AG20443 (cell line): ENCODE measurements at places on chromosomes 5 and 9.

DNA sequence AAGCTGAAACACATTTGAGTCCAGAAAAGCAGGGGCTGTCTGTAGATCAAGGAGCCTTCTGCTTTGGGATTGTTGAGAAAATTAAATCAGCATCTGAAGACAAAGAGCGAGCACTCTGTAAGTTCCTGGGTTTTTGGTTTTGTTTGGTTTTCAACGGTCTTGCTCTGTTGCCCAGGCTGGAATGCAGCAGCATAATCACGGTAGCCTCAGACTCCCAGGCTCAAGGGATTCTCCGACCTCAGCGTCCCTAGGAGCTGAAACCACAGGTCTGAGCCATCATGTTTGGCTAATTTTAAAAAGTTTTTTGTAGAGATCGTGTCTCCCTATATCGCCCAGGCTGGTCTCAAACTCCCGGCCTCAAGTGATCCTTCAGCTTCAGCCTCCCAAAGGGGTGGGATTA lies 266.5 kb upstream of the ADAMTS16 start:
- DNase-seq = no peak

- DNase-seq = no peak
Measured at GRCh38 chr9:134943836-134944235, 26.1 kb upstream of the FCN1 start.

DNA sequence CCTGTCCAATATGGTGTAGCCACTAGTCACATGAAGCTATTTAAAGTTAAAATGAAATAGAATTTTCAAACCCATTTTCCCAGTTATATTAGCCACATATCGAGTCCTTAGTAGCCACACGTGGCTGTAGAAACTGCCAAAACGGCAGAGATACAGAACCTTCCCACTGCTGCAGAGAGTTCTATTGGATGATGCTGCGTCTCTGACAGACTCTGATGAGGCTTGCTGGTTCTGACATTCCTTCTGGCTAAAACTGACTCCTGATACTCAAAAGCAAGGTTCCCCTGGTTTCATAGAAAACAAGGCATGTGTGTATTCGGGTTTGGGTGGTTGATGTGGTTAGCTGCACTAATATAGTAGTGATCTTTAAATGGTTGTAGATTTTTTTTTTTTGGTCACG lies 91.5 kb downstream of the TLE4 start:
- DNase-seq = peak; percentile 38

DNA sequence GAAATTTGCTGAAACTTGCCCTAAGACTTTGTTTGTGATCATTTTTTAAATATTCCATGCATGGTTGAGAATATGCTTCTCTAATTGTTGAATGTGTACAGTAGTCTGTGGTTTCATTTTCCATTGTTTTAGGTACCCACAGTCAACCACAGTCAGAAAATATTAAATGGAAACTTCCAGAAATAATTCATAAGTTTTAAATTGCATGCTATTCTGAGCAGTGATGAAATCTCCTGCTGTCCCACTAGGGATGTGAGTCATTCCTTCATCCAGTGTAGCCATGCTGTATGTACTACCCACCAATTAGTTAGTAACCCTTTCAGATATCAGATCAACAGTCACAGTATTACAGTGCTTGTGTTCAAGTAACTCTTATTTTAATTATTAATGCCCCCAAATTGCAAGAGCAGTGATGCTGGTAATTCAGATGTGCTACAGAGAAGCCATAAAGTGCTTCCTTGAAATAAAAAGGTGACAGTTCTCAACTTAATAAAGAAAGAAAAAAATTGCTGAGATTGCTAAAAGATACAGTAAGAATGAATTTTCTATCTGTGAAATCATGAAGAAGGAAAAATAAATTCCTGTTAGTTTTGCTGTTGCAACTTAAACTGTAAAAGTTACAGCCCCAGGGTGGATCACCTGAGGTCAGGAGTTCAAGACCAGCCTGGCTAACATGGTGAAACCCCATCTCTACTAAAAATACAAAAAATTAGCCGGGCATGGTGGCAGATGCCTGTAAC lies 79.9 kb upstream of the FBXL17 start:
- DNase-seq = peak; percentile 62

DNA sequence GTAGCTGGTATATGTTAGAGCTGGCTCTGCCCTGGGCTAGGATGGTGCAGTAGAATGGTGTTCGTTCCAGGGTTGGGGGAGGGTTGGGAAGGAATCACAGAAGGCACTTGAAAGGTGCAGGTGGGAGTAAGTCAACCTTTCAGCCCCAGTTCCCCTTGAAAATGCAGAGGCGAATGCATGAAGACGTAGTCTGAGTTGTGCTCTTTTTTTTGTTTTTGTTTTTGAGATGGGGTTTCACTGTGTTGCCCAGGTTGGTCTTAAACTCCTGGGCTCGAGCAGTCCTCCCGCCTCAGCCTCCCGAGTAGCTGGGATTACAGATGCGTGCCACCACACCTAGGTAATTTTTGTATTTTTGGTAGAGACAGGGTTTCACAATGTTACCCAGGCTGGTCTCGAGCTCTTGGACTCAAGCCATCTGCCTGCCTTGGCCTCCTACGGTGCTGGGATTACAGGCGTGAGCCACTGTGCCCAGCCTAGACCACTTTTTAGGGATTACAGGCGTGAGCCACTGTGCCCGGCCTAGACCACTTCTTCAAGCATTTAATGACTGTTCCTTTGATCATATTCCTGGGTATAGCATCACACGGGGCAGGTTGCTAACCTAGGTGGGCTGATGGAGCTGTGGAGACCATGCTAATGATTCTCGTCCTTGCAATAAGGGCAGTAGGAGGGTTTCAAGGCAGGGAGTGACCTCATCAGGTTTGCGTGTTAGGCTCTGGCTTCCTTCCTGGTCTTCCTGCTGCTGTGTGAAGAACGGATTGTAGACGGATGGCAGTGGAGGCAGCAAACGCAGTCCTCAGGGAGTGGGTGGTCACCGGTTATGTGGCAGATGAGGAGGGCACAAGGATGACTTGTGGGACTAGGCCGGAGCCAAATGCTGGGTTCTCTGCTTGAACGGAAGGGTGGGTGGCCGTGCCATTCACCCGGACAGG lies 13.7 kb downstream of the EHMT1 start:
- peak; percentile 67 for DNase-seq
